Hematopoietic multipotent progenitor cell (in vitro differentiated cells): ENCODE measurements at places on chromosomes 16 and 17. TPM values are rescaled to one million over a fixed set of nuclear protein-coding genes. Genes with fewer than 3 reads are reported as not detected.

SLC6A2 gene
- 0.27 TPM for total RNA-seq

KRT14 gene
- not detected for total RNA-seq

CALB2 gene
- not detected for total RNA-seq

NOMO2 gene
- total RNA-seq: 77.3 TPM

SLC6A4 gene
- total RNA-seq: under 0.01 TPM

PLA2G10 gene
- total RNA-seq: not detected

CACNG5 gene
- total RNA-seq: not detected

APOH gene
- not detected for total RNA-seq

TBCD gene
- 49.3 TPM for total RNA-seq

TBC1D3K gene
- not detected for total RNA-seq

AOC3 gene
- total RNA-seq: 0.27 TPM

LAT gene
- 3.0 TPM for total RNA-seq

DNA sequence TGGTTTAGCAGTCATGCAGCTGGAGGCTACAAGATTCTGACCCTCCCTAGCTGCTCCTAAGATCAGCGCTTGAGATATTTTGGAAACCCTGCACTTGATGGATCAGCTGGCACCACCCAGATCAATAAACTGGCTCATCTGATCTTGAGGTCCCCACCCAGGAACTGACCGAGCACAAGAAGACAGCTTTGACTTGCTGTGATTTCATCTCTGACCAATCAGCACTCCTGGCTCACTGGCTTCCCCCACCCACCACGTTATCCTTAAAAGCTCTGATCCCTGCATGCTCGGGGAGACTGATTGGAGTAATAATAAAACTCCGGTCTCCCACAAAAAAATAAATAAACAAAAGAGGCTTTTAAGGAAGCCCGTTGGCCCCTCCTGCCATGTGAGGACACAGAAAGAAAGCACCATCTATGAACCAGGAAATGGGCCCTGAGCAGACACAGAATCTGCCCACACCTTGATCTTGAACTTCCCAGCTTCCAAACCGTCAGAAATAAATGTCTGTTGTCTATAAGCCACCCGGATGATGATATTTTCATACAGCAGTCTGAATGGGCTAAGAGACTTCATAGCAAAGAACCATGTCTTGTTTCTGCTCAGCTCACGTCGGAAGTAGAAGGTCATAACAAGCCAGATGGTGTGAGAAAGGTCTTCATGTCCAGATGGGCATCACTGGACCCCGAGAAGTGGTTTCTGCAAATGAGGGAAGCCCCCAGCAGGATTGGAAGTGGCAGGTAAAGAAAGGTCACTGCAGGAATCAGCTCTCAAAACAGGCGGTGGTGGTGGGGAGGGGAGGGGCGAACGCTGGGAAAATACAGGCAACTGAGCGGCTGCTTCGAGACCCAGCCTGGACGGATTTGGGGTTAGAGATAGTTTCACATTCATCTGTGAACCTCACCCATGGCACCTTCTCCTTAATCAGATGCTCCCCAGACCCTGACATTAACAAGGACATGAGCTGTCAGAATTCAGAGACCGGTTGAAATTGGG is 19.8 kb upstream of the RPH3AL start:
- DNase-seq: no peak

- DNase-seq: no peak
Measured at GRCh38 chr16:57245472-57246113, 534 bp downstream of the ARL2BP start.

DNA sequence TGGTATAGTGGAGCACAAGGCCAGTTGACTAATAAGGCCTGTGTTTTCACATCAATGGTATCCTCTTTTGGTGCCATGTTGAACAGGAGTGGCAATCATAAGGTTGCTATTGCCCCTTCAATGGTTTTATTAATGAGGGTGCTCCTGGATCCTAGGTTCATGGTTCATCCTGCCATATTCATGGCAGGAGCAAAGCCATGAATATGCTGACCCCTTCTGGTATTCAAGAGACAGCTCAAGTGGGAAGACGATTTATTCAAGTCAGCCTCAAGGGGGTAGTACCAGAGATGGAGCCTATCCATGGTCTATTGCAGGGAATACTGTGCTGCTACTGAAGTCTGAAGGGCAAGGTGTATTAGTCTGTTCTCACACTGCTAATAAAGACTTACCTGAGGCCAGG is 2.6 kb downstream of the ABCA9 start:
- DNase-seq: no peak

DNA sequence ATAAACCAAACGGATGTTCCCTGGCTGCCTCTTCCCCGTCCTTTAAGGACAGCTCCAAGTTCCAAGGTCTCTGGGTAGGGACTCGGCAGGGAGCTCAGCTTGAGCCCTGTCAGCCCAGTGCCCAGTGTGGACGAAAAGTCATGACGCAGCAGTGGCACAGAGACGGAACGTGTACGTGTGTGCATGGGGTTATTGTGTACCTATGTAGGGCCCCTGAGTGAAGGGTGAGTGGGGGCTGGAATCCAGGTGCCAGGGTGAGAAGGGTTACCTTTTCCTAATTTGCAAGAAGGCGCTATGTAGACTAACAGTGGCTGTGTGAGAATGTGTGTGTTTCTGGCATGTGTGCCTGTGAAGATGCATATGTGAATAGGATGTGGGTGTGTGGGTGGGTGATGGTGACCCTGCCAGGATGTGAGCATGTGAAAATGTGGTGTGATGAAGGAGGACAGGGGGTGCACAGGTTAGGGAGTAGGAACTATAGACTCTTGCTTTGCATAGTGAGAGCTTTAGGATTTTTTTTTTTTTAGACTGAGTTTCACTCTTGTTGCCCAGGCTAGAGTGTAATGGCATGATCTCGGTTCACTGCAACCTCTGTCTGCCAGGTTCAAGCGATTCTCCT is 6.0 kb downstream of the SCN4A start:
- DNase-seq: no peak

DNA sequence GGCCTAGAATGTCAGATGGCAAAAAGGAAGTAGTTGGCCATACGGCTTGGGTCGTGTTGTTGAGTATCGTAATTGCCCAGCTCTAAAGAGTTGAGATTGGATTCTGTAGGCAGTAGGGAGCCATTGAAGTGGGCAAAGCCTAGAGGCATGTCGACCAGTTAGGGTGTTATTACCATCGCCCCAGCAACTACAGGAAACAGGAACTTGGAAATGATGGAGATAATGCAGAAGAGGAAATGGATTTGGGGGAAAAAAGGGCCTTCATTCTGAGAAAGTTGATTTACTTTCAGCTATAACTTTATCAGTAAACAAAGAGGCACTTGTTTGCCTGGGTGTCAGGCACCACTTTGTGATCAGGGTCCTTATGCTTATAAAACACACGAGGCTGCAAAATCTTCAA is 52.6 kb downstream of the COX10 start:
- DNase-seq: no peak

DNA sequence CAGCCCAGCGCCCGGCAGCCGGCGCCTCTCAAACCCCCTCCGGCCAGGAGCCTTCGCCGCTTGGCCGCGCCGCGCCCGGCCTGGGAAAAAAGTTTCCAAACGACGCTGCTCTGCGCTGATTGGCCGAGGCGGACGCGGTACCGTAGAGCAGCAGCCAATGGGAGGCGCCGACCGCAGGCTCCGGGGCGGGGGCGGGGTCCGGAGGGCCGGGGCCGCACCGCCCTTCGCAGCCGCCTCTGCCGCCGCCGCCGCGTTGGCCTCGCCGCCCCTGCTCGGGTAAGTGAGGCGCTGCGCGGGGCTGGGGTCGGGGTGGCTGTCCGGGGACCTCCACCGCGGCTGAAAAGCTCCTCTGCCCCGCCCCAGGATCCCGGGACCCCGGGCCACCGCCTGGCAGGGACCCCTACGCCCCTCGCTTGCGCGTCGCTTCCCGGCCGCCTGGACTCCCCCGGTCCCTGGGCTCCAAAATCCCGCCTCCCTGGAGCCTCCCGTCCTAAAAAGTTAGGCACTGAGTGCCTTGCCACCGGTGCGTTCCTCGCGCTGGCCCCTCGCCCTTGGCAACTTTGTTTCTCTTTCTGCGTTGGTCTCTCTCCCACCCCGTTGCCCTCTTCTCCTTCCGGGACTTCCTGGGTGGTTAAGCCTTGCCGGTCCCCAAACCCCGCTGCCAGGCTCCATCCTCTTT is at the start of gene NDE1:
NDE1 (plus strand) TSS at position 227 of the 679 bp plus-strand sequence. CDS start 14,534 bp downstream, outside the sequence.
- peak; percentile 84 for DNase-seq

DNA sequence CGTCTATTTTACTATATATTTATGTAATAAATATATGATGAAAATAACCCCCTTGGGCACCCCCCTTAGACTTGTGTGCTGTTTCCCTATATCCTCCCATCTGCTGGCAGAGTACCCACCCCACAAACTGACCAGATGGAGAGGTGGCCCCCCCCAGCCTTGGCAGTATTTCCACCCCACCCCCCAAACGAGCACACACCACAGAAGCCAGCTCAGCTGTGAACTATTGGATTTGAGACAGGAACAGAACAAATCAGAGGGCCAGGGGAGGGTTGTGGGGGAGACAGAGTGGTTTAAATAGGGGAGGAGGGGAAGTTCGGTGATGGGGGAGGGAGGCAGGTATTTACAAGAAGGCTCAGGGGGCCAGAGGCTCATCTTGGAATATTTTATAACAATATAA is 7.8 kb downstream of the NR1D1 start:
- DNase-seq: no peak

DNA sequence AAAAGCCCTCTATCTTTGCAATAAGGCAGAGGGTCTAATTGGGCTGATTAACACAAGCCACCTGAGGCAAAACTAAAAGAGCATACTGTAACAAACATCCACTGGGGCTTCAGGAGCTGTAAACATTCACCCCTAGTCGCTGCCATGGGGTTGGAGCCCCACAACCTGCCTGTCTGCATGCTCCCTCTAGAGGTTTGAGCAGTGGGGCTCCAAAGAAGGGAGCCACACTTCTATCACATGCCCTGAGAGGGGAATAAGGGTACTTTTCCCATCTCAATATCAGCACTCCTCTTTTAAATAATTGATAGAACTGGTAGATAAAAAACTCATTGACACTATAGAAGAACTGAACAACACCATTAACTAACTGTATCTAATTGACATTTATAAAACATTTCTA is 130.1 kb upstream of the COX10 start:
- no peak for DNase-seq

DNA sequence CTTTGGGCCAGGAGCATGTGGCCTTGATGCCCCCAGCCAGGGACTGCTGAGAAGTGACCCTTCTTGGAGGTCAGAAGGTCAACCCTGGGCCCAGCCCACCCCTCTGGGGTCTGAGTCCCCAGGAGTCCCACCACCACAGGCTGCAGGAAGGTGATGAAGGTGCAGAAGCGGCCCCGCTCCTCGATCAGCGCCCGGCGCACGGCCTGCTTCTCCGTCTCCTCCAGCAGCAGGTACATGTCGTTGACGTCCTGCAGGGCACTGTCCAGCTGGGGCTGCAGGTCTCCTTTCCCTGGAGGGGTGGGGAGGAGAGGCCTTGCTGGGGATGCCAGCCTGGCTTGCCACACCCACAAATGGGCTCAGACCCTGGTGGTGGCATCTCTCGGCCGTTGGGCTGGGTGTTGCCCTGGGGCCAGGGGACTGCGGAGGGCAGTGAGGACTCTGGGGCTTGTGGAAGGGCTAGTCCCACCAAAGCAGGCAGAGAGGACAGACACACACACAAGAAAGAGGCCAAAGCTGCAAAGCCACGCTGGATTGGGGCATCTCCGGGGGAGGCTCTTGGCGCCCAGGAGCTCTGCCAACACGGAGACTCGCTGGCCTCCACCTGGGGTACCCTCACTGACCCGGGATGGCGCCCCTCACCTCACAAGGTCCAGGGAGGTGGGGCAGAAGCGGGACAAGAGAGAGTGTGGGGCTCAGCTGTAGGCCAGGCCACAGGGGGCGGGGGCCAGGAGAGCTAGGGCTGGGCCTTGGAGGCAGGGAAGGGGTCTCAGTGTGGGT is 7.5 kb downstream of the MTSS2 start:
- DNase-seq: no peak

- no peak for DNase-seq
Measured at GRCh38 chr17:74480290-74480689, 13.9 kb downstream of the CD300A start.

DNA sequence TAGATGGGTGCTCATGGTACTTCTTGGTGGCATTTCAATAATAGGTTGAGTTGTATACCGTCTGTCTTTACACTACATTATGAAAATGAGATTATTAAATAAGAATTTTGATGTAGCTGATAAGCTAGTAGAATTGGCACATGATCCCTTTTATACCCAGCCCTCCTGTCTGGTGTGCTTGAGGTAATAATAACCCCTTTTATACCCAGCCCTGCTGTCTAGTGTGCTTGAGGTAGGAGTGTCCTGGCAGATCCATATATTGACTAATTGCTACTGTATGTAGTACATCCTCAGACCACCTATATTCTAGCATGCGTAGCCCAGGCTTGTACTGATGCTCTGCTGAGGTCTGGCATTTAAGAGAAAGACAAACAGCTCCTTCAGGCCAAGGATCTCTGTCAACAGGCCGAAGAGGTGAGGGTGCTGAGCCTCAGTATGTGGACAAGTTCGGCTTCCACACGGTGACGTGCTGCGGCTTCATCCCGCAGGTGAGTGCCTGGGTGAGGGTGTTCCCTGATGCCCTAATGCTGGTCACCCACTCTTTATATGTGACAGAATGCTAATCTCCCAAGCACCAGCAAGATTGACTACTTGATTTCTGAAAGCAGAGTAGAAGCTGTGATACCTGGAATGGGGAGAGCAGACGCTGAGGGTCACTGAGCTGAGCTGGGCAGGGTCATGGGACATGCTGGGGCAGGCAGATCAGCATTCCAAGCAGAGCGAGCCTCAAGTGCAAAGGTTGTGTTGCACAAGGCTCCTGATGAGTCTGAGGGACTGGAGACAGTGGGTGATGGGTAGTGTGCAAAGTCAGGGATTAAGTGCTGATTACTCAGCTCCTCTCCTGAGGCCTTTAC is 5.7 kb downstream of the FN3K start:
- no peak for DNase-seq

GRCh38 chr17:58291246-58291645 is 10.5 kb upstream of the MPO start:
- no peak for DNase-seq

DNA sequence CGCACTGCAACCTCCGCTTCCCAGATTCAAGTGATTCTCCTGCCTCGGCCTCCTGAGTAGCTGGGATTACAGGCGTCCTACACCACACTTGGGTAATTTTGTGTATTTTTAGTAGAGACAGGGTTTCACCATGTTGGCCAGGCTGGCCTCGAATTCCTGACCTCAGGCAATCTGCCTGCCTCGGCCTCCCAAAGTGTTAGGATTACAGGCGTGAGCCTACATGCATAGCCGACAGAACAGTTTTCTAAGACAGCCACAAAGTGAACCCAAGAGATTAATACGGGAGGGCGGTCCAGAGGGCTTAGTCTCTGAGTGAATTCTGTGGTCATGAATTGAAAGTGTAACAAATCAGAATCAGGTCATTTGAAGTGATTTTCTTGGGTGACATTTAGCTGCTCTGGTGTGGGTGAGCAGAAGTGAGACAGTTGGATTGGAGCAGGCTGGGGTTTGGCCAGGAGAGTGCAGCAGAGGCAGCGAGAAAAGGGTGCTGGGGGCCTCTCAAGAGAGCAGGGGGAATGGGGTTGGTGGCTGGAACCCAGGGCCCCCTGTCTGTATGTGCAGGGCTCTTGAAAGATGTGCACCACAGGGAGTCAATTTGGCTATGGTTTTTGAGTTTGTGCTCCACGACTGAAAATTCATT is 231.4 kb upstream of the WSCD1 start:
- DNase-seq: no peak

DNA sequence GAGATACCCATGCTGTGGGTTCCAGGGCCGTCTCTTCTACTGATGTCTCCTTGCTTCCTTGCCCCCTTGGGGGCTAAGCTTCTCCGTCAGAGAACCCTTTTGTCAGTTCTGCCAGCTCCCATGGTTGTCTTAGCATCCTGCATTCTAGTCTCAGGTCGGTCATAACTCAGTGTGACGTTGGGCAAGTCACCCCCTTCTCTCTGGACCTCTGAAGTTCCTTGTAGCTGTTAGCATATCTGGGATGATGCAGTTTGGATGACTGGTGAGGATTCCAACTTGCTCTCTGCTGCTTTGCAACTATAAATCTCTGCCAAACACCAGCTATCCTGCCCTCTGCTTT is 8.9 kb upstream of the MYL4 start:
- DNase-seq: no peak
